CD4-positive, alpha-beta memory T cell (primary cell): ENCODE measurements at places on chromosomes 2 and 18.

DNA sequence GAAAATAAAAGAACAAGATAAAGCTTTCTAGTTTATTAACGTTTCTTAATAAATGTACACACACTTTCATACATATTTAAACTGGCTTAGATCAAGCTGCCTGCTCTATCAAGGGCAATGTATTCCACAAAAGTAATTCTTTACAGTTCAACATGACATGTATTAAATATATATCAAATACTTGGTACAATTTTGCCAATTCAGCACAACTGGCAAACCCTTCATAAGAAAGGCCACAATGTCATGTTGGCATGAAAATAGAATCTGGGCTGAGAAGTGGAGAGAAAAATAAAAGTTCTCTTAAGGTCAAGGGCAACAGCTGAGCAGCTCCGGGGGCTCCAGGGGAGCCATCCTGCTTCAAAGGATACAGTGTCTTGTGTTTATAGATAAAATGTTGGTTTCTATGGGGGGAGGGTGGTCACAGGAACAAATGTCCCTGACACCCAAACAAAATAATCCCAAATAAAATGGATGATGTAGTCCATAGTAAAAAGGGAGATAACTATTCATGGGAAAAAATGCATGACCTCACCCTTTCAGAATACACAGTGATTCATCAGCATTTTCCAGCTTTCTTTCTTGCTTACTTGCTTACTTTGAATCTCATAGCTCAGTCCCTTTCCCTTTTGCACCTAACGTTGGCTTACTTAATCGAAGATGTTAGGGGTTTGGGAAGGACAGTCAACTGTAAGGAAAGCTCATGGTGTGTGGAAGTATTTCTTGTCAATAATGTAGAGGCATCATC, 494.9 kb downstream of the NYAP2 start:
- no peak for DNase-seq

DNA sequence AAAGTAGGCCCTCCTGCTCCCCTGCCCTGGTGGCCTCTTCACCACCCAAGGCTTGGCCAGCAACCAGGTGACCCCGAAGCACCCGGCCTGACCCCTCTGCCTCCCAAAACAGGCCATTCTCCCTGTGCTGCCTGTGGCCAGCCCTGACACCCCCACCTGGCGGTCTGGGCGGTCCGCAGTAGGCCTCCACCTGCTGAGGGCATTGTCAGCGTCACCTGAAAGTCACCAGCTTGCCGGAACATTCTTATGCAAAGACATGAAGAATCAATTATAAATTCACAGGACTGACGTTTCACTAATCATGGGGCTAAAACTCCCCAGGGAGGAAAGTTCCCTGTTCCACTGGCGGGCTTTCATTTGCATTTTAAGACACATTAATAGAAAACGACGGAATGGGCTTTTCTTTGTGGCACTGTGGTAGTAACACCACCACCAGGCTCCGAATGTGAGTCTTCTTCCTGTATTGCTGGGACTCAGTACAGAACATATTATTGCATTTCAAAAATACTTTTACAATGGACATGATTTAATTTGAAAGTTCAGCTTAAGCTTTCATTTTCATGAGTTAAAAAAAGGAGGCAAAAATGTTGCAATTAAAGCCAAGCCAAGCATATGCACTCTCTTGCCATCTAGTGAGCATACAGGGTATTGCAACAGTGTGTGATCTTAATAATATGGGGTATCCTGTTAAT, 57.4 kb downstream of the ADI1 start:
- DNase-seq = peak; percentile 51

GRCh38 chr2:115946341-115946740, 1503.9 kb downstream of the DPP10 start:
- DNase-seq = no peak

- DNase-seq = no peak
Measured at GRCh38 chr18:54531402-54532065, 59.5 kb upstream of the DYNAP start.

GRCh38 chr2:112023707-112024106, 31.4 kb upstream of the TMEM87B start:
- DNase-seq = no peak

GRCh38 chr2:102313950-102314349, 2.6 kb downstream of the IL1RL1 start:
- no peak for DNase-seq

DNA sequence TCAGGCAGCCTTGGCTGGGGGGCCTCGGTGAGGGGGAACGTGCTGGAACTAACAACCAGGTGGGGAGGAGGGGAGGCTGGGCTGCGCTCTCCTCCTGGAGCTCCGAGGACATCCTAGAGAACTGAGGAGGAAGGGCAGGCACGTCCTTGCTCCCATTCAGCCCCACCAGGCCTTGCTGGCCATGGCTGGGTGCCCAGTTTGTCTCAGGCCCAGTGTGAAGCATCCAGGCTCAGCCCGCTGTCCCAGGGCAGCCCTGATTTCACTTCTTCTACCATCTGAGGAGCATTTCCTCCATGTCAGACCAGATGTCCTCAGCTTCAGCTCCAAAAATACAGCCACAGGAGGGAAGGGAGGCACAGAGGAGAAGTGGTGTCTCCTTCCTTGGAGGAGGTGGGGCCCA, 125.4 kb downstream of the CELF4 start:
- no peak for DNase-seq

GRCh38 chr18:54506516-54507261, 84.4 kb upstream of the DYNAP start:
- no peak for DNase-seq

- no peak for DNase-seq
Measured at GRCh38 chr2:166344286-166345113, 31.2 kb downstream of the SCN9A start.

GRCh38 chr18:45050712-45051601, 370.3 kb downstream of the SETBP1 start:
- DNase-seq = no peak

GRCh38 chr2:118097657-118098056, 9.4 kb downstream of the INSIG2 start:
- DNase-seq = no peak

DNA sequence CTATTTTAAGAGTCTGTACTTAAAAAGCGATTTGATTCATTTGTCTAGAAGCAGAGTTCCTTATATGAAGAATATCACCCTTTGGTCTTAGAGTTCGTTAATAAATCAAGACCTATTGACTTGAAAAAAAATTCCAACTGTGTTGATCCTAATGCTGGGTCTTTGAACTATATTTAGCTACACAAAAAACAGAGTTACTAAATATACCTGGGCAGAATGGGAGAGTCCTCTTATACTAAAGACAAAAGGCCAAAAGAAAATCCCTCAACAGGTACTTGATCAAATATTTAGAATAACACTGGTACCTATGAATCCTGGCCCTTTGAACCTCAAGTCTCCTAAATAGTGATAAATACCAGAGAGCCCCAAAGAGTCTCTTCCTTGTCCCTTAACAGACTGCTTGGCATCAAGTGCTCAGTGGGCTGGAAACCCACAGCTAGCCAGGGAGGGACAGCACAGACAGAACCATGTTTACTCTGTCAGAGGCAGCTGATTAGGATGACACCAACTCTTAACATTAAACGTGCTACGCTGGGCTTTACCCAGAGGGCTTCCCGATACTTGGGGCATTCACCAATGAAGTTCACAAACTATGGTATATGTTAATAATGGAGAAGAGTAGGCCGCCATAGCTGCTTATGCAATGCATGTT, 95.1 kb downstream of the FIGN start:
- DNase-seq = no peak

- no peak for DNase-seq
Measured at GRCh38 chr2:178496049-178496448, 15.8 kb downstream of the PLEKHA3 start.

- DNase-seq = no peak
Measured at GRCh38 chr18:77178559-77178958, 46.0 kb upstream of the MBP start.

- no peak for DNase-seq
Measured at GRCh38 chr18:44473394-44474066, 207.2 kb upstream of the SETBP1 start.

GRCh38 chr2:10740226-10740625, 18.8 kb downstream of the ATP6V1C2 start:
- no peak for DNase-seq

GRCh38 chr2:174054926-174055325, 89.8 kb upstream of the SP3 start:
- no peak for DNase-seq

DNA sequence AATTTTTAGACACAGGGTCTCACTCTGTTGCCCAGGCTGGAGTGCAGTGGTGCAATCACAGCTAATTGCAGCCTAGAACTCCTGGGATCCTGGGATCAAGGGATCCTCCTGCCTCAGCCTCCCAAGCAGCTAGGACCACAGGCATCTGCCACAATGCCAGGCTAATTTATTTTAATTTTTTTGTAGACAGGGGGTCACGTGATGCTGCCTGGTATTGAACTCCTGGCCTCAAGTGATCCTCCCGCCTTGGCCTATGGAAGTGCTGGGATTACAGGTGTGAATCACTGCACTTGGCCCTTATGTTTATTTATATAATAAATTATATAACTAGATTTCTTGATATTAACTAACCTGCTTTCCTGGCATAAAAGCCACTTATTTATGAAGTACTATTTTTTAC, 1081.7 kb upstream of the FANCL start:
- no peak for DNase-seq

DNA sequence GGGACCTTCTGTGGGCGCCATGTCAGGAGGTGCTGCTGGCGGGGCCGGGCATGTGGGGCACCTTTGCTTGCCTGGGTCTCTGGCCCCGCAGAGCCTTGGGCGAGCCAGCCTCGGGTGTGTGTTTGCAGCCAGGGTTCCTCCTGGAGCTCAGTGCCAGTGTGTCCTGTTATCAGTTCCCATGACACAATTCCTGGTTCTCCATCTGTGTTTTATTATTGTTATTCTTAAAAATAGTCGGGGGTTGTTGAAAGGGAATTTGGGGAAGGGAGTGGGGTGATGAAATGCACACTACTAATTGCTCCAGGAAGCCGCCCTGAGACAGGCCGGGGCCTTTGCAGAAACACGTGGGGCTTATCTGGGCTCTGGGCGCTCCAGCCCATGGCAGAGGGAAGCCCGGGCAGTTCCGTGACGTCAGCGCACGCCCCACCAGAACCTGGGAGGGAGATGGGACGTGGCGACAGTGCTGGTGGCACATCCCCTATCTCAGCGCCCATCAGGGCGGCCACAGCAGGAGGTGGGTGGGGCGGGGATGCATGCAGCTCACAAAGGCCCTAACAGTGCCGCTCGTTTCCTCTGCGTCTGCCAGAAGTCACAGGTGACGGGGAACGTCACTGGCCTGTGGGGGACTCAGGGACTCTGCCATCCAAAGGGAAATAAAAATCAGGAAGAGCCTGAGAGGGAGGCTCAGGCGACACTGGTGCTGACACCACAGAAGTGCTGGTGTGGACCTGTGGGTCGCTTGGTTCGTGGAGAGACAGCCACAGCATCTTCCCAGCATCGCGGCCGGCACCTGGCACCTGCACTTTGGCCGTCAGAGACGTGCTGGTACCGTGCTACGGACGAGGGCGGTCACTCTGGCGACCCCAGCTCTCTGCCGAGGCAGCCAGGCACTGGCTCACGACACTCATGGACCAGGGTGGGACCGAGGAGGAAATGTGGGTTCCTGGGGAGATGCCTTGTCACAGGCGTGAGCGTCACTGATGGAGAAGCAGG, 131.0 kb downstream of the NFATC1 start:
- no peak for DNase-seq

DNA sequence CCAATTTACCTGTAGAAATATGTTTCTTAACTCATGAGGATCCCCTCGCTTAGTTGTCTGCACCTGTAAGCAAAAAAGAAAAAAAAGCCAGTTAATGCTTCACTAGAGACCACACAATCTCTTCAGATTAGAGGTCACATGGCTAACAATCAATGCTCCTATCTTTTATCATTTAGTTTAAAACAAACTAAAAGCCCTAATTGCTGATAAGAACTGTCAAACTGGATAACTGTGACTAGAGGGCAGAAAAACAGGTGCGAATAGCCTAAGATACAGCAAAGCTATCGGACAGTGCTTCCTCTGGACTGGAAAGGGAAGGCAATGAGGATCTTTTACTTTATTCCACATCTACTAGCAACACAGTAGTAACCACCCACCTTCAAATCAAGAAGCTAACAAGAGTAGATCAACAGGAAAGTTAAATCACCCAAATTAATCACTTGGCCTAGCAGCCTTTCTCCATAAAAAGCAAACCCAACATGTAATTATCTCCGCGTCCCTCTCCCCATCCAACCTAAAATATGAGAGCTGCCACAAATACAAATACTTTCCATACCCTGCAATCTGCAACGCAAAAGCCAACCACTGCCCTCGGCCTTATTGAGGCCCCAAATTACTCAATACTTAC, 734 bp downstream of the SLC25A12 start:
- no peak for DNase-seq

- peak; percentile 72 for DNase-seq
Measured at GRCh38 chr2:233353769-233354499, at the start of gene DGKD. Gene DGKD (plus strand): TSS chr2:233354494. CDS start chr2:233354519, 25 bp downstream.

DNA sequence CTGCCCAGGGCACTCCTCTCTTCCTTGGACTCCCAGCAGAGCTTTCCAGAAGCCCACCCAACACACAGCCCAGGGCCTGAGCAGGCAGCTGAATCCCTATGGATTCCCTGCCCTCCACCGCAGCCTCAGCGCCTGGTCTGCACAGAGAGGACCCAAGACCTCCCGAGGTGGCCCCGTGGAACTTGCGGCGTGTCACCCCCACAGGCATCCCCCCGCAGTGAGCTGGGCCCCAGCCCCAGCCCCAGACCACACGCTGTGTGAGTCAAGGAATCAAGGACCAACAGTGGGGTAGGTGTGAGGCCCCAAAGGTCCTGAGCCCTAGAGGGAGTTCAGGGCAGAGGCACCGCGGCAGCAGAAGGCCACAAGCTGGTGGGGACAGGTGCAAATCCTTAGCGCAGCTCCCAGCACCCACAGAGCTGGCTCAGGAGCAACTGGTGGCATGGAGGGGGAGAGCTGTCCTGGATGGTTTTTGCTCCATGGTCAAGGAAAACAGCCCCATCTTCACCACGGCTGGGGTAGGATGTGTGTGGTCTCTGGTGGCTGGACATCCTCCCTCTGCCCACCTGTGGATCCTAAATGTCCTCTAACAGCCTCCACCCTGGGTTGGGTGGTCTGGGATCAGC, 8.5 kb downstream of the HS6ST1 start:
- peak; percentile 22 for DNase-seq

DNA sequence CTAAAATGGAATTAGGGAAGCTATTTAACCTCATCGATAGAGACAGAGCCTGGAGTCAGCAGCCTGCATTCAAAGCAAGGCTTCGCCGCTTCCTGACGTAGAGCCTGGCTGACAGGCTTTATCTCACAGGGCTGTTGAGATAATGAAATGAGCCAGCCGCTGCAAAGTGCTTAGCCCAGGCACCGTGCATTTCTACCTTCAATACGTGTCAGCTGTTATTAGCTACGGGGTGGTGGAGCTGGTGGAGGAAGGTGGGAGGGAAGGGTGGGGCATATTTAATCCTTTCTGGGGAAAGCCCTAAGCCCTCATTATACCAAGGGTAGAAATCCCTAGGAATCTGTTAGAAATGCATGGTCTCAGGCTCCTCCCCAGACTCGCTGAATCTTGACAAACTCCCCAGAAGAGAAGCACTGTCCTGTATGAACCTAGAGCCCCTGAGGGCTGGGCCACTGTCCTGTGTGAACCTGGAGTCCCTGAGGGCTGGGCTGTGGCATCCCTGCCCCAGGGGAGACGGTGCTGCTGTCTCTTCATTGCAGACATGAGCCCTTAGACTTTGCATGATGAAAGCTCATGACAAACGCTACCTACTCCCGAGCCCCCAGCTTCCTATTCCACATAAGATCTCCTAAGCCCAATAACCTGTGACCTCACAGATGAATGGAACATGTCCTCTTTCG, 72.4 kb downstream of the ALPK2 start:
- no peak for DNase-seq
